ENCODE measurements at places on chromosomes 13 and 19.

GRCh38 chr13:28449826-28450773 is 44.8 kb downstream of the FLT1 start:
- DNase-seq: peak; percentile 66

- no peak for DNase-seq
These were observed 1171.8 kb downstream of the DIAPH3 start for GRCh38 chr13:58991826-58992477.

- peak; percentile 74 for DNase-seq
These were observed 476.2 kb downstream of the KLF12 start for GRCh38 chr13:73657821-73658540.

DNA sequence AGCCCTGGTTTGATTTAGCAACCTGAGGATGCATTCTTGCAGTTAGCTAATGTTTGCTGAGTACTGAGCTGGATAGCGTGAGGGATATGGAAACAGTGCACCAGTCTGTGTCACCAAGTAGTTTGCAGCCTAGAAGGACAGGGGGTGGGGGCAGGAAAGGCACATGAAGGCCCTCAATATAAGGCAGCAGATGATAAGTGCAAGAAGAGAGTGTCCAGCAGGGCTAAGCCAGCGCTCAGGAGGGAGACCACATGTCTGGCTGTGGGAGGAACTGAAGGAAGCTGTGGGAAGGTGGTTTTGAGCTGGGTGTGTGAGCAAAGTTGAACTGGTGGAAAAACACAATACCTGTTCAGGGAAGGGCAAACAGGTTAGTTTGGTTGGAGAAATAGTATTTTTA is 1.7 kb downstream of the CXCL17 start:
- DNase-seq: no peak

- no peak for DNase-seq
These were observed 6.9 kb upstream of the CYSLTR2 start for GRCh38 chr13:48646791-48647190.
